ENCODE measurements at places on chromosomes 2 and 18. TPM values are rescaled to one million over a fixed set of nuclear protein-coding genes. Genes with fewer than 3 reads are reported as not detected.

GKN1 gene
- not detected for total RNA-seq

UGT1A4 gene
- total RNA-seq: not detected

TMEM182 gene
- 2.6 TPM for total RNA-seq

- H3K4me1 ChIP-seq: peaks cover 7% of the 10 kb centered on the region
- H3K36me3 ChIP-seq: no peaks in the 10 kb centered on the region
- H3K27ac ChIP-seq: no peak overlapping the region
- H3K4me3 ChIP-seq: no peak overlapping the region
- no peak for DNase-seq
Measured at GRCh38 chr2:26580751-26581150, 60.4 kb downstream of the CIB4 start.

DNA sequence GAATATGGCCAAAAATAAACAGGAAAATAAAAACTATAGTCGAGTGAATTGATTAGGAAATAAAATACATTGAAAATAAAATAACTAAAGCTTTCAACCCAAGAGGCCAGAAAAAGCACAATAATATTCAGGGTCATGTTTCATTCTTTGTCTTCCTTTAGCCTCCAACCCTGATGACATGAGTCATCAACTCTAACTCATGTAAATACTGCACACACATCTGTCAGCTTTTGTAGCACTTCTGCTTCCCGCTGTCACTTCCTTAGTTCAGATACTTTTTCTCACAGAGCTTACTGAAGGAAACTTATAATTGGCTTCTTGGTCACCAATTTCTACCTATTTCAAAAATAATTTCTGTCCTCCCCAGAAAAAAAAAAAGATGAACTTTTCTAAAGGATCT is 112.8 kb downstream of the UPP2 start:
- no peak overlapping the region for H3K27ac ChIP-seq
- no peaks in the 10 kb centered on the region for H3K36me3 ChIP-seq
- DNase-seq: no peak
- peaks cover 6% of the 10 kb centered on the region for H3K4me1 ChIP-seq

DNA sequence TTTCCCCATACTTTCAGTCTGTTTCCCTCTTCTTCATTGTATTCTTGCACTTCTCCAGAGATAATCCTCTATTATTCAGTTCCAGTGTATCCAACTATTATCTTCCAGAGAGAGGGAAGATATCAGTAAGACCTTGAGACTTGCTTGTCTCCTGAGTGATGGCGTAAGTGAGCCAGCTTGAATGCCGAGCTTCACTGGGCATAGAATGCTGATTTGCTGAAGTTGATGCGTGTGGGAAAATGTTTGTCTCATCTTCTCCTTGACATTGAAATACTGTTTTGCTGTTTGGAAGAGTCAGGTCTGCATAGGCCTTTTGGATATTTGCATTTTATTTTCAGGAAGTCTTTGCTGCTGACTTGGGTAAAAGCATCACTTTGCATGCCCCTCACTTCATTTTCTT is 41.1 kb upstream of the MGAT5 start:
- no peak overlapping the region for H3K4me3 ChIP-seq
- DNase-seq: no peak
- H3K27me3 ChIP-seq: no peaks in the 10 kb centered on the region
- no peaks in the 10 kb centered on the region for H3K36me3 ChIP-seq

GRCh38 chr2:158729873-158730620 is 65.1 kb upstream of the DAPL1 start:
- H3K4me3 ChIP-seq: no peak overlapping the region
- peak; percentile 18 for DNase-seq
- no peaks in the 10 kb centered on the region for H3K27me3 ChIP-seq
- H3K4me1 ChIP-seq: peaks cover 37% of the 10 kb centered on the region

DNA sequence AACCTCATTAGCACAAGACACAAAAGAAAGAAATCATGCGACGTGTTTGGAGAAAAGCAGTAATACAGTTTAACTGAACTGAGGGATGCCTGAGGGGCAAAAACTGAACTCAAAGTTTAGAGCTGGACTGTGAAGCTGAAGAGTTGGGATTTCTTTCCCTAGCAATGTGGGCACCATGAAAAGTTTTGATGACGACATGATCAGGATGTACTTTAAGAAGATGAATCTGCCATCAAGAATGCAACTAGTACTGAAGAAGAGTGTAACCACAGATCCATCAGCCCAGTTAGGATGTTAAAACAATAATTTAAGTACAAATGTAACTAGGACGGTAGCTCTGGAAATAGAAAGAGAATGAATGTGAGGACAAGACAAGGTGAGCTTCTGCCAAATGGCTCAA is 196.2 kb downstream of the VWC2L start:
- DNase-seq: no peak
- no peak overlapping the region for H3K4me3 ChIP-seq
- H3K36me3 ChIP-seq: no peaks in the 10 kb centered on the region
- no peak overlapping the region for H3K27ac ChIP-seq

DNA sequence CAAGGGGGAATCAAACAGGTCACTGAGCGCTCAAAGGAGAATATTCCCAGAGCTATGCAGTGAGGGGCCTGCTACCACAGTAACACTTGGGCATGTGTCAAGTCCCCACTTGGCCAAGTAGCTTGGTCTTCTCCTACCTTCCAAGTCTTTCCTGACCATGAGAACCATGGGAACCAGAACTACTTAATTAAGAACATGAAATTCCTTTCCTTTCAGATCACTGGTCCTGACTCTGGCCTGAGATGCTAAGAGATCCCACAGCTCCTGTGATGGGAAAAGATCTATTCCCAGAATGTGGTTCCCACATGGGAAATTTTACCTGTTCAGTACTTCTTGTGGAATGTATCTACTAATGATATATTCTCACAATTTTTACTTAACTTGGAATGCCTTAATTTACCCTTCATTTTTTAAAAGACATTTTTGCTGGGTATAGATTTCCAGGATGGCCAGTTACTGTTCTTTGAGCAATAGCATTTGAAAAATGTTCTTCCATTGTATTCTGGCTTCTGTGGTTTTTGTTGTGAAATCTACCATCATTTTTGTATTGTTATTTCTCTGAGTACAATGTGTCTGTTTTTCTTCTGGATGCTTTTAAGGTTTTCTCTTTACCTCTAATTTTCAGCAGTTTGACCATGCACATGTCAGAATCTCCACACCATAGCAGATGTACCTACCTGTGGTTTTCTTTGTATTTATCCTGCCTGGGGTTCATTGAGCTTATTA is 37.9 kb downstream of the KCNIP3 start:
- DNase-seq: no peak
- peaks cover 15% of the 10 kb centered on the region for H3K4me1 ChIP-seq
- no peak overlapping the region for H3K4me3 ChIP-seq
- H3K27ac ChIP-seq: no peak overlapping the region
- no peaks in the 10 kb centered on the region for H3K27me3 ChIP-seq

GRCh38 chr18:54828986-54829385 is 709 bp downstream of the RAB27B start:
- peak overlapping the region; percentile 90 for H3K27ac ChIP-seq
- no peaks in the 10 kb centered on the region for H3K36me3 ChIP-seq
- no peak for DNase-seq
- peaks cover 27% of the 10 kb centered on the region for H3K4me1 ChIP-seq

GRCh38 chr2:12959935-12960334 is 243.2 kb downstream of the TRIB2 start:
- peaks cover 3% of the 10 kb centered on the region for H3K27me3 ChIP-seq
- no peak for DNase-seq
- H3K36me3 ChIP-seq: no peaks in the 10 kb centered on the region
- no peaks in the 10 kb centered on the region for H3K4me1 ChIP-seq
- H3K27ac ChIP-seq: no peak overlapping the region
- H3K4me3 ChIP-seq: no peak overlapping the region

DNA sequence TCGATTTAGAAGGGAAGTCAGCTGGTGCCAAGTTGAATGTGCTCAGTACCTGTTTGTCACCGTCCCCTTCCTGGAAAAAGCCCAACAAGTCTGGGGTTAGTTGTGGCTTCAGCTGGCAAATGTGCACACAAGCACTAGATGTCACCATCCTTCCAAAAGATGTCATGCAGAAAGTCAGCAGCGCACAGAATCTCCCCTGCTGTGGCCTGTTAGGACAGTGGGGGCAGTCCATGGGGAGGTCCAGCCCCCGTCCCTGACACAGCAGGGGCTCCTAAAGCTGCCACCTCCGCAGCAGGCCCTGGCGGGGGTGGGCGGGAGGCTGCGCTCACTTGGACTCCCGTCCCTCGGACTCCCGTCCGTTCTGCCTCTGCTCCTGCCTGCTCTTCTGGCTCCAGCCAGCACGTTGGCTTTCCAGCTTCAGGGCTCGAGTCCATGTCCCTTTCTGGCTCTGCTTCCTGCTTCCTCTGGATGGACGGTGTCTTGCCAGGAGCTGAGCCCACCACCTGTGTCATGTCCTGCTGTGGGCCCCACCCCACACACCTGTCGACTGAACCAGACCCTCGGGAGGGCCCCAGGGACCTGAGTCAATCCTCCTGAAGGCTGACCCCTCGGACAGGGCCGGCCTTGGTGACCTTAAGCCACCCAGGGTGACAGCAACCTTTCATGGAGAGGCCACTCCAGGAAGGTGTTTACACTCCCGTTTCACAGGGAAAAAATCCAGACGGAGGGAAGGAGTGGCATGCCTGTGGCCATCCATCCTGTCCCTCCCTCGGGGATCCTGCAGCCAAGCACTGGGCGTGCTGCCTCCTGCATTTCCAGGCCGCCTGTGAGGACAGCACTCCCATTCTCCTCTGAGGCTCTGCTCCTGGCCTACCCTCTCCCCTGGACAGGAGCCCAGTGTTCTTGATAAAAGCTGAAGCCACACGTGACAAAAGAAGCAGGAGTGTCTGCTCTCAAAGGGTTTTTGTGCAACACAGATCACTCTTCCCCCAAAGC is 8.5 kb downstream of the RAB17 start:
- H3K4me3 ChIP-seq: peak overlapping the region; percentile 9
- DNase-seq: peak; percentile 81
- H3K27ac ChIP-seq: peak overlapping the region; percentile 71
- H3K36me3 ChIP-seq: no peaks in the 10 kb centered on the region
- peaks cover 15% of the 10 kb centered on the region for H3K4me1 ChIP-seq

- H3K27ac ChIP-seq: no peak overlapping the region
- no peak overlapping the region for H3K4me3 ChIP-seq
Measured at GRCh38 chr18:8052237-8052701, 485.2 kb downstream of the PTPRM start.
